CD4-positive, alpha-beta T cell treated with Interferon gamma for 1 hour (primary cell): ENCODE measurements at places on chromosomes 6 and 20.

- no peak for DNase-seq
Observed at GRCh38 chr20:52379723-52380336, 188.3 kb upstream of the ZFP64 start.

GRCh38 chr6:100112855-100113508 lies 119.0 kb upstream of the MCHR2 start:
- DNase-seq: no peak

DNA sequence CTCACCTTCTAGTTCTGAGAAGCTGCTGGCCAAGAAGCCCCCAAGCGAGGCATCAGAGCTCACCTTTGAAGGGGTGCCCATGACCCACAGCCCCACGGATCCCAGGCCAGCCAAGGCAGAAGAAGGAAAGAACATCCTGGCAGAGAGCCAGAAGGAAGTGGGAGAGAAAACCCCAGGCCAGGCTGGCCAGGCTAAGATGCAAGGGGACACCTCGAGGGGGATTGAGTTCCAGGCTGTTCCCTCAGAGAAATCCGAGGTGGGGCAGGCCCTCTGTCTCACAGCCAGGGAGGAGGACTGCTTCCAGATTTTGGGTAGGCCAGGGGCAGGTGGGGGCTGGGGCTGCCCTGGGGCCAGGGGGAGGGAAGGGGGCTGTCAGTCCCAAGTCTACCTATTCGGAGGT lies 2.3 kb downstream of the MYLK2 start:
- DNase-seq: no peak

DNA sequence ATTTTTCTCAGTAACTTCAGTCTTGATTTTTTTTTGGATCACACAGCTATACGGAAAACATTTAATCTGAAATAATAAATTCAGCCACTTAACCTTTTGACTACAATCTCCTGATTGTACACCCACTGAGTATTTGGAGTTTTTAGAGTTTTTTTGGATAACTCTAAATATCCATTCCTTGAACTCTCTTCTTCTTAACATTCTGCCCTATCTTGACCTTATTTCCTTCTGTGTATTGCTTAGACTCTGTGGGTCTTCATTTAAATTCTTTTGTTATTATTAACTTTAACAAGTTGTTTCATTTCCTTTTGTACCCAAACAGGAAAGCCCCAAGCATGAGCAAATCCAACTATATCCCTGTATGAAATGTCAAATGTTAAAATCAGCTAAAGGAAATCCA lies 170.2 kb upstream of the PTCHD4 start:
- DNase-seq: no peak

DNA sequence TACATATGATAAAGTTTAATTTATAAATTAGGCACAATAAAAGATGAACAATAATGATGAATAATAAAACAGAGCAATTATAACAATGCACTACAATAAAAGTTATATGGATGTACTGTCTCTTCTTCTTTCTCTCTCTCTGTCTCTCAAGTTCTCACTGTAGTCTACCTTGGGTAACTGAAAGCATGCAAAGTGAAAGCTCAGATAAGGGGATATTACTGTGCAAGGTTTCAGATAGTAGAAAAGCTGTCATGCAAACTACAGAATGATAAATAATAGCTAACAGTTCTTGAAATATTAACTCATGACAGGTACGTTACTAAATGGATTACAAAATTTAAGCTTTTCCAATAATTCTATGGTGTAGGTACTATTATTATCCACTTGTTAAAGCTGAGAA lies 311.9 kb upstream of the PRDM1 start:
- DNase-seq: no peak

- no peak for DNase-seq
Observed at GRCh38 chr6:161166176-161166575, 107.7 kb downstream of the AGPAT4 start.

DNA sequence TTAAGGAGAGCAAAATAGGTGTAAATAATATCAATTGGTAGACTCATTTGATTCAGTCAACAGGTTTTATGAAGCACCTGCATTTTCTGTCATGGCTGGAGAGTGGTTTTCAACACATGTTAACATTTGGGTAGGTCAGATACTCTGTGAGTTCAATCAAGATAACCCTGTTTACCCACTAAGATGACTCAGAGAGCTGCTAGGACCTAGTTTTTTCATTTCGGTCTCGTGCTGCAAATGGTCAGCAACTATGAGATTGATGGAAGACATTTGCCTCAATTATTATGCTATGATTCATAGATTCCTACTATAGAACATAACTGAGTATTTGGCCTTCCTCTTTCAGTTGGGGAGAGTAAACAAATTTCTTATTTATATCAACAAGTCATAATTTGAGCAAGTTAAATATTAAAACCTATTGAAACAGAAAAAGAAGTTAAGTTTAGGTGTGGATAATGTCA lies 391.4 kb upstream of the CITED2 start:
- DNase-seq: no peak

- DNase-seq: peak; percentile 55
Observed at GRCh38 chr20:37095108-37095598, 644 bp downstream of the RBL1 start.

- DNase-seq: no peak
Observed at GRCh38 chr20:24676978-24677370, 207.5 kb downstream of the SYNDIG1 start.

- peak; percentile 18 for DNase-seq
Observed at GRCh38 chr6:150263765-150264404, 104.9 kb upstream of the IYD start.

DNA sequence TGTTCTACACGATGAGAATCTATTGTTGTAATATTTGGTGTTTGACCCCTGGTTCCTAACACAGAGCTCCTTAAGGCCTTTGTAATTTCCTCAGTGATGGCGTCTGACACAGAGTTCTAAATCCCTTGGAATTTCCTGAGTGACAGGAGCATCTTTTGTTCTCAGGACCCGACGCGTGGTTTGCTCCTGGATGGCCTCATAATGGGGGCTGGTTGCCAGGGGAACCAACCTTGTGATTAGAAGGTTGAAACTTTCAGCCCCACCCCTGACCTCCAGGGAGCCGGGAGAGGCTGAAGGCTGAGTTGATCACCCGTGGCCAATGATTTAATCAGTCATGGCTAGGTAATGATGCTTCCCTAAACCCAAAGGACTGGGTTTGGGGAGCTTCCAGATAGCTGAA lies 20.5 kb upstream of the ZNF133 start:
- DNase-seq: no peak

GRCh38 chr20:33178726-33179125 lies 10.8 kb downstream of the BPIFA2 start:
- no peak for DNase-seq

DNA sequence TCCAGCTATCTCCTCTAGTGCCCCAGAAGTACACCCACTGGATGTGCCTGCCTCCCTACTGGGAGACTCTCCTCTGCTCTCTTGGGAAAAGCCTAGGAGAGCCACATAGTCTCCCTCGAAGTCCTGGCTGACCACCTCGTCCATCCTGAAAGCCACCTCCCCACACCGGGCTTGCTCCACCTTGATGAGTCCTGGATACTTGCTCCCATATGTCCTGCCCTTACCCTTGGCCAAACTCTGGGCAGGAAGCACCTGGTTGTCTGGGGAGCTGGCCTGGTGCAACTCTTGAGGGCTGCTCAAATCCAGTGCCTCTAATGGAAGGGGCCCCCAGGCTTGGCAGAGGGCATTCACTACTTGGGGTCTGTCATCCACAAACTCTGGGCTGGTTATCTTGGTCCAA lies 19.3 kb downstream of the KIAA1755 start:
- DNase-seq: no peak
